HFF-Myc (cell line): ENCODE measurements at places on chromosomes 12 and 14.

- DNase-seq, result no peak
These were observed 73.9 kb downstream of the SLC2A13 start for GRCh38 chr12:40031965-40032364.

- DNase-seq, result no peak
These were observed 7.8 kb upstream of the DTD2 start for GRCh38 chr14:31465111-31465510.

- DNase-seq, result peak; percentile 85
These were observed 2.7 kb downstream of the SSH1 start for GRCh38 chr12:108854451-108855283.

GRCh38 chr12:99201906-99202645 lies 445.5 kb upstream of the GARIN6 start:
- no peak for DNase-seq

- DNase-seq, result peak; percentile 11
These were observed 493.9 kb downstream of the EGLN3 start for GRCh38 chr14:33457021-33457420.

- peak; percentile 30 for DNase-seq
These were observed 1.6 kb upstream of the C12orf71 start for GRCh38 chr12:27083861-27084394.

GRCh38 chr14:56195704-56196103 lies 77.5 kb downstream of the PELI2 start:
- peak; percentile 85 for DNase-seq

- no peak for DNase-seq
These were observed 58.0 kb downstream of the LLPH start for GRCh38 chr12:66072566-66072965.
